Left lobe of liver (tissue), 2 donors: ENCODE measurements at places on chromosomes 2 and 18.

DNA sequence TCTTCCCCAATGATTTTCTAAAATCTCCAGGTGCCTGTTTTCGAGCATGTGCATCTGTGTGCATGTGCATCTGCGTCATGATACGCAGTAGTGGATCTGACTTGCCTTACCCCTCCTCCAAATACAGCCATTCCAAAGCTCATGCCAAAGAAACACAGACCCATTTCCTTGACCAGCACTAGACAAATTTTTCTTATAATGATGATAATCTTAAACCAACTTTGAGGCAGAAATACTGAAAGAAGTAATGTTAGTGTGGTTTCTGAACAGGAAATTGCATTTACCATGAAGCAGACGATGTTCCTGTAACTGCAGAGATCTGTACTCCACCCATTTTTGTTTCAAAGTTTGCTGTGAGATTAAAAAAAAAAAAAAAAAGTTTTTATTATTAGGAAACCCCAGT is 25.6 kb downstream of the CYTIP start:
- DNase-seq = no peak

GRCh38 chr18:48090021-48090420 is 159.6 kb upstream of the SMAD2 start:
- no peak for DNase-seq

DNA sequence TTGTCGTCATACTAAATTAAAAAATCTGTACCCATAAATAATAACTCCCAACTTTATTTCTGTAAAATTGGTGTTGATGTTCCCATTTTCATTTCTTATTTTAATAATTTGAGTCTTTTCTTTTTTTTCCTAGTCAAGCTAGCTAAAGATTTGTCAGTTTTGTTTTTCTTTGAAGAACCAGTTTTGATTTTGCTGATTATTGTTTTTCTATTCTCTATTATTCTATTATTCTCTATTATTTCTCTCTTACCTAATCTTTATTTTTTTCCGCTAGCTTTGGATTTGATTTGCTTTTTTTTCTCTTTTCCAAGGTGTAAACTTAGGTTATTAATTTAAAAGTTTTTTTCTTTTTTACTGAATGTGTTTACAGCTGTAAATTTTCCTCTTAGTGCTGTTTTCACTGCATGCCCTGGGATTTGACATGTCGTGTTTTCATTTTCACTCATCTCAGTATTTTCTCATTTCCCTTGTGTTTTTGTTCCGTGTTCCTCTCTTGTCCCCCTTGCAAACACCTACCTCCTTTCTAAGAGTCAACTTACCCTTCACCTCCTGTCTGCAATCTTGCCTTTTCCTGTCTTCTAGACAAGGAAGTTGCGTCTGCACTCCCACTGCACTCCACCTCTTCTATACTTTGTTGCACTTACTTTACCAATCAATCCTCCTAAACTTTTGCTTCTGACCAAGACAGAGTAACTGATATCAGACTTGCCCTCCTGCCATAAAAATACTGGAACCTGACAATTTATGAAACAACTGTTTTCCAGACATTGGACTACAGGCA is 18.8 kb downstream of the PSMG2 start:
- no peak for DNase-seq

DNA sequence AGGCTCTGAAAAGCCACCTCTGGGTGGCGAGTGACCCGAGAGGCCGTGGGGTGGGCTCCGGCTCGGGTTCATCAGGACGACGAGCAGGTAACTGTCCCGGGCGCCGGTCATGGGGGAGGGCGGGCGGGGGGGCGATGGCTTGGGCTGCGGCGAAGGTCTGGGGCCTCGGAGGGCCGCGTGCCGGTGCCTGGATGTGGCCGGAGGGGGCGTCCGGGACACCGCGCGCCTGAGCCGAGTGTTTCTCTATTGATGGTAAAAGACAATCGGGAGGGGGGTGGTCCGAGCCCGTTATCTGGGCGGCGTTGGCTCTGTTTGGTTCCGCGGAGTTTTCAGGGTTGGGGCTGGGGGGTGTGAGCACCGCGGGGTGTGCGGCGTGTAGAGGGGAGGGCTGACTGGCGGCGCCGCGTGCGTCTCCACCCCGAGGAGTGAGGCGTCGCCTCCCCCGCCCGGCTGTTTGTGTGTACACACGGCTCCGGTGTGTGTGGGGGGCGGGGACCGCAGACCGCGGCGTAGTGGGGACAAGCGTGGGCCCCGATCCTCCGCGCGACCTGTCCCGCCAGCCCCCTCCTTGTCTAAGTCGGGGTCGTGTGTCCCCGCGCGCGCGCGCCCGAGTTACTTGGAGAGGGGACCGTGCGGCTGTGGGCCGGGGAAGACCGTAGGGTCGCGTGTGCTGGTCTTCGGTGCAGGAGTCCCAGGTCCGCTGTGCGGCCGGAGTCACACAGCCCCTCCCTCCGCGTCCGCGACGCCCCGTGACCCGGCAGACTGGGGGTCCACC is 1.6 kb downstream of the CTIF start:
- peak; percentile 89 for DNase-seq

GRCh38 chr18:38427736-38428135 is 862.1 kb upstream of the CELF4 start:
- DNase-seq = no peak
